NCI-H526 (cell line): ENCODE measurements at places on chromosomes 6 and 20.
A peak's percentile ranks its signal among the peaks of the same experiment; 100 is the strongest.

GRCh38 chr6:3227363-3228045 is at the start of gene TUBB2B:
TSS of gene TUBB2B (minus strand) at chr6:3227653. CDS start at chr6:3227543, 110 bp downstream.
- DNase-seq = peak; percentile 98

- no peak for DNase-seq
Measured at GRCh38 chr6:151059612-151060095, 180.1 kb upstream of the AKAP12 start.

DNA sequence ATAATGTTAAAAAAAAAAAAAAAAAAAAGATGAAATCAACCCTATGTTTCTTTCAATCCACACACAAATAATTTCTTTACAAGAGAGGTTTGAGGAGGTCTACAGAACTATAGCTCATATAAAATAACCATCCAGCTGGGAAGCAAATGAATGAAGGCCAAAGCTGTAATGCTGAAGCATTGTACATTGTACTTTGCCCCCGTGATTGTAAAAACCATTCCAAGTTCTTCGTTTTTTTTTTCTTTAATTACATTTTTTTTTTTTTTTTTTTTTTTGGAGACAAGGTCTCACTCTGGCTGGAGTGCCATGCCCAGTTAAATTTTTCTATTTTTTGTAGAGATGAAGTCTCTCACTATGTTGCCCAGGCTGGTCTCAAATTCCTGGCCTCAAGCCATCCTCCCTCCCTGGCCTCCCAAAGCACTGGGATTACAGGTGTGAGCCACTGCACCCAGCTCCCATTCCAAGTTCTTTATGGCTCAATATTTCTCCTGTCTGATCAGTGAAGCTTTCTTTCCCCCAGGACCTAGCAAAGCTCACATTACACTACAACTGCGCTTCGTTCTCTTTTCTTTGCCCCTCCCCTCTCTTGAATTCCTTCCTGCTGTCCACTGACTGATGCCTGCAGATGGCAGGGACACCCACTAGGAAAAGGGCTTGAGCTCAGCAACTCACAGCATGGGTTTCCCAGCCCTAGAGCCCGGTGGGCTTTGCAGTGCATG is 53.0 kb upstream of the NOP56 start:
- peak; percentile 54 for DNase-seq

DNA sequence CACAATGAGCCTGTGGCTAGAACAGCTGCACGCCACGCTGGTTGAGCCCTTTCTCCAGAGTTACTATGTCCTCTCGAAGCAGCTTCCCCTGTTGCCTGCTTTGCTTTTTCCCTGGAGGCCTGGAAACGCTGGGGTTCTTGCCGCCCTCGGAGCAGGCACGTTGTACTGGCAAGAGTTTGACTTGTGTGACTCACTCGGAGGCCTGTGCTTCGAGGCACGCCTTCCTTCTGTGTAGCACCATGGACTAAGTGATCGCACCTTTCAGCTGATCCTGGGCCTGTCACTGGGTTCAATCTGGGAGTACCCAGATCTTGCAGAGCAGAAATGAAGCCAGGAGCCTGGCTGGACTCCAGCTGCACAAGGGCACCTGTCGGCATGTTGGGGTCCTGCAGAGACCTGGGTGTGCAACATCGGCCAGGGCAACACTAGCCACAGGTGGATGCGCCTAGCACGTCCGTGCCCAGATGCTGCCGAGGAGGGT is 5.2 kb downstream of the INSM1 start:
- DNase-seq = no peak

GRCh38 chr6:168122521-168122920 is 43.5 kb upstream of the FRMD1 start:
- DNase-seq = no peak

DNA sequence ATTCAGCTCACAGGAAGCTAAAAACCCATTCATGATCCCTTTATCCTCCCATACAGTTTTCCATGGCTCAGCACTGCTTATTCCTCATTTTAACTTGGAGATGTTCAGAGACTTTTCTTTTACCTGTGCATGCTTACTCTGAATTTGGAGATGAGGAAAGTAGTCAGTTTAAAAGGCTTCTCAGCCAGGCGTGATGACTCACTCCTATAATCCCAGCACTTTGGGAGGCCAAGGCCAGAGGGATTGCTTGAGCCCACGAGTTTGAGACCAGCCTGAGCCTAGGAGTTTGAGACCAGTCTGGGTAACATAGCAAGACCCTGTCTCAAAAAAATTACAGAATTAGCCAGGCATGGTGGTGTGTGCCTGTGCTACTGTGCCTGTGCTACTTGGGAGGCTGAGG is 30.3 kb upstream of the TMEM217 start:
- DNase-seq = no peak

GRCh38 chr6:128333581-128334223 is 186.7 kb downstream of the PTPRK start:
- no peak for DNase-seq

GRCh38 chr6:87259791-87260190 is 62.6 kb upstream of the SMIM8 start:
- no peak for DNase-seq

GRCh38 chr6:57201718-57202117 is 20.4 kb downstream of the RAB23 start:
- no peak for DNase-seq

DNA sequence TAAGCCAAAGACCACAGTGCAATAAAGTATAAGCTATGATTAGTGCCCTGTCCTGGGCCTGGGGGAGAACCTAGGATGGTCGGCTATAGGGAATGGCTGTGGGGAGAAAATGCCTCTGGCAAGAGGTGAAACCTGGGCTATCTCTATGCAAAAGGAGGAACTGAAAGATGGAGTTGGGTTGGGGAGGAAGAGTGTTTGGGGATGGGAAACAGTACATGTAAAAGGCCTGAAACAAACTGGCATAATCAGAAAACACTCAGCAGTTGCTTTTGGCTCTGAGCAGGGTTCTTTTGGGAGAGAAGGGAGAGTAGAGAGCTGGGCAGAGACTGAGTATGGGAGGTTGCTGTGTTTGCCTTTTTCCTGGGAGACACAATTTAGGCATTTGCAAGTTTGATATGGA is 31.9 kb upstream of the FUCA2 start:
- no peak for DNase-seq

DNA sequence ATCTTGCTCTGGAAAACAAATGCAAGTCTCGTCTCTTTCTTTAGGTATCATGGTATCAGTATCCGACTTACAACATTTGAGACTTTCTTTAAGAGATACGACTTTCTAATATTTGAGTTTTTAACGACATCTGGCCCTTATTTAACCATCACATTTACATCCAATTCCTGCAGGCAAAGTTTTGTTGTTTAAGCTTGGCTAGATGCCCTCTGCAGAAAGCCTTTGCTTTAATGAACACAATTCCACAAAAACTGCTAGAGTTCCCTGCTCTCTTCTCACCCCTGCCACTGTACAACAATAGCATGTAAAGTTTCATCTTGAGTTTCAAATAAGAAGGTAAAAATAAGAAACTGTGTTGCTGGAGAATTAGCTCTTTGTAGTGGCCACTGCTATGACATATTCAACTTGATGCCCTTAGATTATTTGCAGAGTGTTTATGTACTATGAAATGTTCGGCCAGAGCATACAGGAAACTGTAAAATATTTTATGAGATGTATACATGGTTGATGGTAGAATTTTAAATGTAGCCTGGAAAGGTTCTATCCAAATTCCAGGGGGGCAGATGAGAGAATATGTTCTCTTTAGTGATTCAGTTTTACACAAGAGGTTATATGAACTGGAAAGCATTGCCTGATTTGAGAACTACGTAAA is 438.6 kb downstream of the CDC5L start:
- DNase-seq = peak; percentile 31

DNA sequence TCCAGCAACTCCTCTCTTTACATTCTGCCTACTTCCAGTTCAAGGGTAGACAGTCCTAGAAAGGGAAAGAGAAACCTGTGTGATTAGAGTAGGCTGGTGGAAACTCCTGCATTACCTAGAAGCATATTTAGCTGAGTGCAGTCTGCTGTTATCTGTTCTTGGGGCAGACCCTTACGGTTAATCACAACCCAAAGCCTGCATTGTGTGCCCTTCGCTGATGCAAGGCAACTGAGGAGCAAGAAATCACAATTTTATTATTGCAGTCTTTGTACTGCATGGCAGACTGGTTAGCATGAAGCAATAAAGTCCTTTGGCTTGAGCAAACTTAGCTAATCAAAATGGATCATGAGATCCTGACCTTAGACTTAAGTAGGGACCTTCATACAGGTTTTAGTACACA is 1.5 kb upstream of the GOPC start:
- DNase-seq = no peak

- no peak for DNase-seq
Measured at GRCh38 chr6:105872249-105872648, 213.9 kb upstream of the PRDM1 start.

- DNase-seq = no peak
Measured at GRCh38 chr20:19250346-19250745, 37.9 kb downstream of the SLC24A3 start.

GRCh38 chr6:113718588-113718987 is 138.6 kb upstream of the MARCKS start:
- no peak for DNase-seq

DNA sequence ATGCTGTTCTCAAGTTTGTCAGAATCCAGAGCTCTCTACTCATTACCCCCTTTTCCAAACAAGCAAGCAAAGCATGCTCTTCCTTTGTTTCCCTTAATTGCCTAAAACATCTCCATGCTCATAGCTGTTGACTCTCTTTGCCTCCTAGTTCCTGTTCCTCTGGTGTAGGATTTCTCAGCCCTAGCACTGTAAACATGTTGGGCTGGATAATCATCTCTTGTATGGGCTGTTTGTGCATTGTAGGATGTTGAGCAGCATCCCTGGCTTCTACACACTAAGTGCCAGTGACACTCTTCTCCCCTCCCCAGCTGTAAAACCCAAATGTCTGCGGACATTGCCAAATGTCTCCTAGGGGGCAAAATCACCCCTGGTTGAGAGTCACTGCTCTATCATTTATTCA is 14.0 kb downstream of the PPARD start:
- no peak for DNase-seq

- DNase-seq = peak; percentile 14
Measured at GRCh38 chr6:46052479-46052878, 36.8 kb upstream of the CLIC5 start.

DNA sequence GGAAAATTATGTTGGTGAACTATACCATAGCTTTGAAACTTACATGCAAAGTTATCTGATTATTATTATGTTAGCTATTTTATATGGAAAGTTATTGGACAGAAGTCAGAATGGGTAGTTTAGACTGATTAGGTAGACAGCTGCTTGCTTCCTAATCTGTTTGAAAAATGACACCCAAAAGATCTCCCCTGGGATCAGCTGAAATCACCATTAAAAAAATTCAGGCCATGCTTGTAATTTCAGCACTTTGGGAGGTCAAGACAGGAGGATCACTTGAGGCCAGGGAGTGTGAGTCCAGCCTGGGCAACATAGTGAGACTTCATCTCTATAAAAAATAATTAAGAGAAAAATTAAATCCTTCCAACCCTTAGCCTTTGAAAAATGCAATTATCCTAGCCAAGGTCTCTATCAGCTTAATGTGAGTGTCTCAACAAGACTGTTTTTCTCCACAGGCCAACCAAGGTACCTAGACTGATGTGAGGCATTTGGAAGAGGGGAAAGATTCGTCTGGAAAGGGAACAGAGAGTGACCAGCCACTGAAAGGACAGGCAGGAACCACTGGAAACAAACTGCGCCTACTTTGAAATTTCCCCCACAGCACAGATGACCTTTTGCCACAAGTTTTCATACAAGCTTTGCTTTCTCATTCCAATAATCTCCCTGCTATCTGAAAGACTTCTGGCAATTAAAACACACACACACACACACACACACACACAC is 232.3 kb downstream of the GMPR start:
- peak; percentile 14 for DNase-seq

GRCh38 chr6:35146453-35146852 is 5.3 kb upstream of the TCP11 start:
- DNase-seq = peak; percentile 56

DNA sequence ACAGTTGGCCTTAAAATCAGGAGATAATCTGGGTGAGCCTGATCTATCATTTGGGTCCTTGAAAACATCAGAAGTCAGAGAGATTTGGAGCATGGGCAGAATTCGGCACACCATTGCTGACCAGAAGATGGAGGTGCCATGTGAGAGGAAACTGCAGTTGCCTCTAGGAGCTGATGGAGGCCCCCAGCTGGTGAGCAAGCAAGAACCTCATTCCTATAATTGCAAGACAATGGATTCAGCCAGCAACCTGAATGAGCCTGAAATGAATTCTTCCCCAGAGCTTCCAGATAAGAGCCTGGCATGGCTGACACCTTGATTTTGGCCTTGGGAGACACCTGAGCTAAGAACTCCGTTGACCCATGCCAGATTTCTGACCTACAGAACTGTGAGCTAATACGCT is 76.3 kb upstream of the FYN start:
- DNase-seq = no peak

- no peak for DNase-seq
Measured at GRCh38 chr6:20198775-20199174, 13.5 kb downstream of the MBOAT1 start.

DNA sequence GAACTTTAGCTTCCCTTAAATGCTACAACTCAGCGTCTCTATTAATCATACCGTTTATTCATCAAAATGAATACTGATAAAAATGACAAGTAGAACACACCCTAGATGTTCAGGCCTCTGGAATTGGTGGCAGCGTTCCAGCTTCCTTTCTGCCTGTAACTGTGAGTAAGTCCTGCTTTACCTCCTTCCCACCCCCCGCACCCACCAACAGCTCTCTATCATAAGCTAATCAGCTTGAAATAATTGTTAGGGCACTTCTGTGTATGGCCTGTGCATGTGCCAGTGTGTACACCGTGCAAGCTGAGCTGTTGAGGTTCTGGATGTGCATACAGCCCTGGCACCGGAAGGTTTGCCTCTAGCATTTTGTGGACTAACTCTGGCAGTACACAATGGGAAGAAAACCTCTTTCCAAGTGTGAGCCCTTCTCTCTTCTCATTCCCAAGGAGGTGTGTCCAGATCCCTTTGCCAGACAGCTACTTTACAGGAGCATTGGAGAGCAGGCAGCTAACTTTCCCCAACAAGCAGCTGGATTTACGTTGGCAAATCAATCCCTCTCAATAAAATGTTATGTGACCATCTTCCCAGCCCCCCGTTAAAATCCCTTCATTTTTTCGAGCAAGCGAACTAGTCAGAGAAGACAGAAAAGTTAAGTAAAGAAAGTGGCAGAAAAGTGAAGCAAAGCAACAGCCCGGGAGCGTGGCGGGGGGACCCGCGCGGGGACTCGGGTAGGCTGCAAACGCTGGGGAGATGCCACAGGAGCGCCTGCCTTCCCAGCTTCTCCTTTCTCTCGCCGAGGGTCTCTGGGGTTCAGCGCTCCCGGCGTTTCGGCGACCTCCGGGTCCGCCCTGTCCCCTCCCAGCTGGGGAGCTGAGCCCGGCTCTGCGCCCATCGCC is 803 bp upstream of the ADGRG6 start:
- DNase-seq = no peak

DNA sequence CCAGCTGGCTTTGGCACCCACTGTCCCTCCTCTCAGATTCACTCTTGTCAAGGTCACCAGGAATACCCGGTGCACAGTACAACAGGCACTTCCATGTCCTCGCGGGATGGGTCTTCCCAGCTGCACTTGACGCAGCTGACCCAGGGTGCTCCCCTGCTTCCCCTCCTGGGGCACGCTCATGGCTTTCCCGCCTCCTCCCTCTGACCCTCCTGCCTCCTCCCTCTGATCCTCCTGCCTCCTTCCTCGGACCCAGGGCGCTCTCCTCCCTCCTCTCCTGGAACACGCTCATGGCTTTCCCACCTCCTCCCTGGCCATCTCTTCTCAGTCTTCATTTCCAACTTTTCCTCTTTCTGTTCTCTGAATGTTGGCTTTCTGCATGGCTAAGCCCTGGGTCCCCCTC is 42.1 kb downstream of the FAM209B start:
- no peak for DNase-seq
